ENCODE measurements at places on chromosomes 7 and 10.

- DNase-seq: no peak
Observed at GRCh38 chr7:129630341-129630740, 18.8 kb downstream of the NRF1 start.

GRCh38 chr10:43905512-43906236 lies 257.0 kb upstream of the ZNF32 start:
- no peak for DNase-seq

DNA sequence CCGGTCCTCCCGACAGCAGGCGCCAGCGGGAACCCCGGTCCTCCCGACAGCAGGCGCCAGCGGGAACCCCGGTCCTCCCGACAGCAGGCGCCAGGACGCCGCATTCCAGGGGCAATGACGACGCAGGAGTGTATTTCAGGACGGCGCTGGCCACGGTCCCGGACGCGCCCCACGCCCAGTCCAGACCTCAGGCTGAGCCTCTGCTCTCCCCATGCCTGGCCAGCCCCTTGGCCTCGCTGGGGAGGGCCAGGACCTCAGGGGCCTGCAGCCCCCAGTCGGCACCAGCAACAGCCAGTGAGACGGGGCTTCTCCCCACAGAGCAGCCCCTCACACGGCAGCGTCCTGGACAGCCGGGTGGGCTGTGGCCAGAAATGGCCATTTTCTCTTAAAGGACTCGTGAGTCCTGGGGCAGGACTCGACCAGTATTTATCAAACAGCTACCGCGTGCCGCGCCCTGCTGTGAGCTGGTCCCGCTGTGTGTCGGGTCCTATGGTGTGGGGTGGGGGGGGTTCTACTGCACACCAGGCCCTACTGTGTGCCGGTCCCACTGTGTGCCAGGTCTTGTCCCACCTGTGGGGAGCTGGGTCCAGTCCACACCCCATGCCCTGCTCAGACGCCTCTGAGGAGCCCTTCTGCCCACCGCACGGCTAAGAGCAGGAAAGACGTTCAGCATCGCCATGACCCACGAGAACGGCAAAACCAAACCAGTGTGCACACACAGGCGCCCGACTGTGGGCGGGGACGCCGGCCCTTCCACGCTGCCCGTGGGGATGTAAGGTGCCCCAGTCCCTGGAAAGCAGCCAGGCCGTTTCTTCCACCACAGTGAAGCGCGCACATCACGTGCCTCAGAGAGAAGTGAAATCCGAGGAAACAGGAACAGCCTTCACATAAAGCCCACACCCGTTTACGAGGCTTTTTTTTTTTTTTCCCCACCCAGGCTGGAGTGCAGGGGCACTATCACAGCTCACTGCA lies 33.3 kb downstream of the GET4 start:
- no peak for DNase-seq

GRCh38 chr10:77881636-77882035 lies 44.9 kb downstream of the DLG5 start:
- no peak for DNase-seq

DNA sequence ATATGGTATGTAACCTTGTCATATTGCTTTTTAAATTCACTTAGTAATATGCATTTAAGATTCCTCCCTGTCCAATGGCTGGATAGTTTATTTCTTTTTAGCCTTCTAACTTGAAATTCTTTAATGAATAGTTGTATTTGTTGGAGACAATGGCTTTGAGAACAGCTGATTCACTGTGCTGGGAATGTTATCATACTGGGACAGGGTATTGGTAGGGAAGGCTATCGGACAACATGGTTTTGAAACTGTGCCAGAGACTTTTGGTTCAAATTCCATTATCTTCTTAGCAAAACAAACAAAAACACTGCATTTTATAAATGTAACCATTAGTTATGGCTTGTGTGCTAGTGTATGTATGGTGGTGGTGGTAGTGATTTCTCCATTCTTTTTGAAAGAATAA lies 517.1 kb upstream of the ANKRD30A start:
- DNase-seq: no peak

DNA sequence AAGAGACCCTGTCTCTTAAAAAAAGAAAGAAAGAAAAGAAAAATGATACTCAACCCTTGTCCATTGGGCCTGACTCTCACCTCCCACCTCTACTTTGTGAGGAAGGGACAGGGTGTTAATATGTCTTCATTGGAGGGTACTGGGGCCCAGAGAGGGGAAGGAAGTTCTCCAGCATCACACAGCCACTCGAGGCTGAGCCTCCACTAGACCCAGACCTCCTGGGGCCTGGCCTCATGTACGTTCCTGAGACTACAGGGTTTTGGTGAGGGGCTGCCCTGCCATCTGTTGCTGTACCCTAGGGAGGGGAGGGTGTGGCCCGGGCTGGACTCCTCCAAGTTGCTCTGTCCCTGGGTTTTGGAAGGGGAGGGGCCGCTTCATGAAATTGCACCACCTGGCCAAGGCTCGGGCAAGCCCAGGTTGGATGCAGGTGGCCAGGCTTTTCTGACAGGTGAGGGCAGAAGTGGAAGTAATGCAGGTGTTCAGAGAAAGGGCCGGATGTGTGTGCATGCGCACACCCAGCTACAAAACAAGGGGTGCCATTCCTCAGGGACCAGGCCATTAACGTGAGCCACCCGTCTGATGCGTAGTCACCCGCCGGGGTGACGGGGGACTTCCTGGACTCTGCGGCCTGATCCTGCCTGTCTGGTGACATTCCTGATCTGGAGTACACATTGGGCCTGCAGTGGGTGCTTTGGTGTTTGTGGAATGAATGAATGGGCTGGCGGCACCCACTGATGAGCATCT lies 21.7 kb downstream of the GTF2IRD1 start:
- DNase-seq: no peak

GRCh38 chr10:42367532-42368230 lies 270.7 kb downstream of the ZNF33B start:
- DNase-seq: no peak

DNA sequence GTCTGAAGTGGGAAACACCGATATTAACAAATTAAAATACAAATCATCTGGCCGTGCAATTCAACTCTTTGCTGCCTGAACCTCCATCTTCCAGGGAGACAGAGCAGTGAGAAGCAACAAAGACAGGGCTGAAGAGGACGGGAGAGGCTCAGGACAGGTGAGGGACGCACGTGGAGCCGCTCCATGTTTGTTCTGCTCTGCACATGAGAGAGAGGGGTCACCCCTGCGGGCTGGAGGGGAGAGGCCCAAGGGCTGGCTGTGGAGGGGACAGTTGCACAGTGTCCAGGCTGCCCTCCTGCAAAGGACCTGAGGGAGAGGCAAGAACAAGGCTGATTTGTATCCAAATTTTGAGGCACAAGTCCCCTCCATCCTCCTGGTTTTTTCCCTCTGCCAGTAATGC lies 41.7 kb downstream of the COBL start:
- no peak for DNase-seq

DNA sequence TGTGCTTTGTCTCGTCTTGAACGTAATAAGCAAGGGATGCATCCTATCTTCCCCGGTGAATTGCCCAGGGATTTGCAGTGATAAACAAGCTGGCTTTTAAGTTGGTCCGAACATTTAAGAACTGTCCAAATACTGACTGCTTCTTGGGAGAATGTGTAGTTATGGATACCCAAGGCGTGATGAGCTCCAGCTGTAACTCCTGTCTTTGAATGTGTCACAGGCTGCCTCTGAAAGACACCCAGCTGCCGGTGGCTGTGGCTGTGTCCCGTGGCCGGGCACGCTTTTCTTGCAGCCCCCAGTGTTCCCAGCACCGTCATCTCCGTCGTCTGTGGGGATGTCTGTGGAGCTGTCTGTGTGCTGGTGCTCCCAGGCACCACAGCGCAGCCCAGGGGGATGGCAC lies 118.1 kb downstream of the GLRX3 start:
- DNase-seq: no peak

GRCh38 chr7:42700406-42701327 lies 211.2 kb downstream of the C7orf25 start:
- DNase-seq: no peak

- DNase-seq: no peak
Observed at GRCh38 chr7:29641651-29642050, 78.0 kb downstream of the PRR15 start.

DNA sequence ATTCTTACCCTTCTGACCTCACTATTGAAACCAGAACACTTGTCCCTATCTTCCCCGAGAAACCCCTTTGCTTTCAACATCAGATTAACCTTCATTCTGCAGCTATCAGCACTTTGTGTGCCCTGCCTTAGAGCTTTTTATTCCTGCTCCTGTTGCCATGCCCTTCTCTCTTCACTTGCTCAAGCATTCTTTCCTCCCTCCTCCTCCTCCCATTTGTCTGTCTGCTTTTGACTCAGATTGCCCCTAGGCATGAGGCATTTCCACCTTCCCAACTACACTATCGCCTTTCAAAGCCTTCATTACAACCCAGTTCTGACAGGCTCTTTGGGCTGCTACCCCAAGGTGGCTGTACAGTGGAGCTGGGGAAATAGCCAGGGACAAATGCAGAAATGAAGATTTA lies 143.3 kb downstream of the SLC25A13 start:
- no peak for DNase-seq

DNA sequence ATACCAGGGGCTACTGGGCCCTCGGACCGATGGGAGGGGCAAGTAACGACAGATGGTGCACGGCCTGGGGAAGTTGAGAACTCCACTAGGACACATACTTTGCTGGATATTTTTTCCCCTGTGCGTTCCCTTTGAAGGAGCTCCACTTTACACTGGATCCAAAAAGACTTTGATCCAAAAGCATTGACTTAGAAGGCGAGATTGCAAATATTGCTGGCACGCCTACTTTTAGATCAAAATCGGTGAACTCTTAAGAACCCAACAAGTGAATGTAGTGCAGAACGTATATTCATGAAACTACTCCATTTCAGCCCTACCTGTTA lies 436 bp upstream of the SLC25A13 start:
- no peak for DNase-seq

- no peak for DNase-seq
Observed at GRCh38 chr10:4514445-4515108, 311.4 kb upstream of the AKR1E2 start.

GRCh38 chr7:130182990-130183389 lies 22.2 kb downstream of the TMEM209 start:
- DNase-seq: no peak

DNA sequence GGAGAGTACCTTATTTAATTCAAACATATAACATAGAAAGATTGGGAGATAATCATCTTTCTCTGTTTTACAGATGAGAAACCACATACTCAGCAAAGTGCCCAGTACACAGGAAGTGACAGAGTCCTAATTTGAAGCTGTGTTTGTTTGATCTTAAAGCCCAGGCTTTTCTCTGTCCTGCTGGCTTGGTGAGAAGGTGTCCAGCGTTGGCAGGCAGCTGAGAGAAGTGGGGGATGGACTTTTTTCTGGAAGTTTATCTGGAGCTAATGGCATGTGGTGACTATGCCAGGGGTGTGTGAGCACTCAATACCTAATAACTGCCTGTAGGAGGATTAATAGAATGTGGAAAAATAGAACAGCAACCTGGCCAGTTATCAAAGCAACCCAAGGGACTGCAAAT lies 60.8 kb downstream of the NPSR1 start:
- no peak for DNase-seq

- no peak for DNase-seq
Observed at GRCh38 chr7:76122516-76123239, 74.8 kb downstream of the MDH2 start.

GRCh38 chr10:29946953-29947700 lies 112.3 kb downstream of the JCAD start:
- DNase-seq: no peak

DNA sequence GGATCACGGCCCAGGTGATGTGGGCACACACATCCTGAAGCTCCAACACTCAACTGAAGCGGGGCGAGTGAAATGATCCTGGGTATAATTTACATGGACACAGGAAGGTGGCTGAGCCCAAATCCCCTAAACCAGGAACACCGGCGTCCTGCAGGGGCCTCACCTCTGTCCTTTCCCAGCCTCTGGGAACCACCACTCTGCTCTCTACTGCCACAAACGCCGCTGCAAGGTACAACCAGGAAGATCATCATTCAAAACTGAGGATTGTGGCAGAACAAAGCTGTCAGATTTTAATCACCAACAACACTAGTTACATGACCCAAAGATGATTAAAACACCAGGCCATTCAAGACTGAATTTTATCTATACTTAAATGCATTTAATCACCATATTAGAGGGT lies 104.0 kb downstream of the DIP2C start:
- no peak for DNase-seq

DNA sequence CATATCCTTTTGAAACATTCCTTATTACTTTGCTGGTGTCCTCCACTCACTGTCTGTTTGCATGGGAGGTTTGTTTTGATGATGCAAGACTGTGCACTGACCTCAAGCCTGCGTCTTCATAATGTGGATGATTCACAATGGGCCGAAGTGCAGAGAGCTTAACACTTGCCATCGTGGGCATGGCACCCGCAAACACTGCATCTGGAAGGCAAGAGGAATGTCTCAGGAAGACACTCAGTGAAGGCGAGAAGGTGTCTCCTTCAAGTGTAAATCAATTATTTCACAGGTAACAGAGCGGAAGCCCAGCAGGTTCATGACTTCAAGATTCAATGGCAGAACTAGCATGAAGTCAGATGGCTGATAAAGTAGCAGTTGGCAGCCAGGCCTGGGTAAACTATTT lies 98.1 kb downstream of the DPY19L1 start:
- no peak for DNase-seq

DNA sequence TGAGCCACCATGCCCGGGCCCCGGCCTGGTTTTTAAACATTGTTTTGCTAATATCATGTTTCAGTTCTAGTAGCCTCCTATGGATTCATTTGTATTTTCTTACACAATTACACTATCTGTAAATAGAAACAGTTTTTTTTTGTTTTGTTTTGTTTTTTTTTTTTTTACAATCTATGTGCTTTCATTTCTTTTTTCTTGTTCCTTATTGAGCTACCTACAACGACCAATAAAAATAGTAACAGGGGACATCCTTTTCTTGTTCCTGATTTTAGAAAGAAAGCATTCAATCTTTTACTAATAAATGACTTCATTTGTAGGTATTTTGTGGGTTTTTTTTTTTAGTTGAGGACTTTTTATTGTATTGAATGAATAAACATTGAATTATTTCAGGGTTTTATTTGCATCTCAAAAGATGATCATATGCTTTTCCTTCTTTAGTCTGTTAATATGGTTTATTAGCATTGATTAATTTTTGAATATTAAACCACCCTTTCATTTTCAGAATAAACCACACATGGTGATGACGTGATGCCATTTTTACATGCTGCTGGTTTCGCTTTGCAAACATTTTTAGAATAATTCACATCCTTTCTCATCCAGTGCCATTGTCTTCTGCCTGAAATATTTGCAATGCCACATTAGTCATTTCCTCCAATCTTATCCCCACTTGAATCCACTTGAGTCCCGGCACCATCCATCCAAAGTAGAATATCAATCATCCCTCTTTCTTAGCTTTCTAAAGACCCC lies 18.1 kb upstream of the AKR1E2 start:
- DNase-seq: no peak

GRCh38 chr7:131285556-131285955 lies 42.1 kb upstream of the MKLN1 start:
- DNase-seq: no peak

DNA sequence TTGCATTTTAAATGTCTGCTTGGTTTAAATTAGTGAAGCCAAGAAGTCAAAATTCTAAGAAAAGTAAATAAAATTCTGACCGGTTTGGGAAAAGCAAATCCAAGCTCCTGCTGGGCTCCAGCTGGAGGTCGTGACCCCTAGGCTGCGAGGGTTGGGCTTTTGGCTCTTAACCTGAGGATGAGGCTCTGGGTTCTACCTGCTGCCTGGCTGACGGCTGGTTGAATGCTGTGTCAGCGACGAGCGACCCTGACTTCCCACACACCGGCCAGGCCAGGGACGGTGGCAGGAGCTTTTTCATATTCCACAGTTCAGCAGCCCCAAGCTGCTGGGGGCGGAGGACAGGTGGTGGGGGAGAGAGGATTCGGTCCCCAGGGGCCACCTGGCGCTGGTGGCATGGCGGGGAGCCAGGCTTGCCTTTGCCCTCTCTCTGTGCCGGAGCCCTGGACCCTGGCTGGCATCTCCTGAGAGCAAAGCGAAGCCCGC lies 843 bp upstream of the PLPP4 start:
- no peak for DNase-seq

All from T-helper 1 cell (primary cell).